Skeletal muscle cell (primary cell): ENCODE measurements at places on chromosomes 4 and X.

- no peak for DNase-seq
Observed at GRCh38 chrX:115562480-115562847, 1.5 kb downstream of the PLS3 start.

DNA sequence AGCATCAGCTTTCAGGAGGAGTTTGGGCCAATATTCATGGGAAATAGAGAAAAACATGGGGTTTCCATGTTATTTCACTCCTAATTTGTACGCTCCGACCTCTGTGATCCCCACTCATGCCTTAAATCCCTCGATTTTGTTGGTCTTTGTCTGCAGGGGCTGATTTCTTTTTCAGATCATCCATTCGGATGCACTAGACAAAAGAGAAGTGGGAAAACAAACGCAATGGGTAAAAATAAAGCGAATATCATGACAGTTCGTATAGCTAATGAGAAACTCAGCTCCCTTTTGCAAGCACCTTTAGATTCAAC, 139.1 kb upstream of the PLAC1 start:
- no peak for DNase-seq

DNA sequence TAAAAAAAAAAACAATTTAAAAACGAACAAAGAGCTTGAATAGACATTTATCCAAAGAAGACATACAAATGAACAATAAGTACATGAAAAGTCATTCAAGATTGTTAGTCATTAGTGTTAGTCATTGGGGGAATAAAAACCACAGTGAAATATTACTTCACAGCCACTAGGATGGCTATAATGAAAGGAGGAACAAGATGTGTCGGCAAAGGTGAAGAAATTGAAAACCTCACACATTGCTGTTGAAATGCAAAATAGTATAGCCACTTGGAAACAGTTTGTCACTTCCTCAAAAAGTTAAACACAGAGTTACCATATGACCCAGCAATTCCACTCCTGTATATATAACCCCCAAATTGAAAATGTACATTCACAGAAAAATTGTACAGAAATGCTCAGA, 45.2 kb upstream of the SLC39A8 start:
- DNase-seq = peak; percentile 27

- no peak for DNase-seq
Observed at GRCh38 chr4:128582427-128582870, 227.1 kb upstream of the JADE1 start.

DNA sequence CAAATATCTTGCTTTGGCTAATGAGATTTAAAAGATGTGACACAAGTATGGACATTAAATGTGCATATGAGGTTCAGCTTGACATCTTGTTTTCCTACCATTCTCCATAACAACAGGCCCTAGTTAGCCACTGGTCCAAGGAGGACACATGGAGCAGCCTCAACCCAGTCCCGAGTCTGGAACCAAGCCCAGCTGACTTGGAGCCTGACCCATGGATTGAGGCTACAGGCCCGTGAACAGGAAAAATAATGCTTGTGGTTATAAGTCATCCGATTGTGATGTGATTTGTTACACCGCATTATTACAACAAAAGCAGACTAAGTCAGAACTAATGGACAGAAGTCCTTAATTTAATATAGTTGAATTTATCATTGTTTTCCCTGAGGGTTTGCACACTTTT, 123.2 kb upstream of the BANK1 start:
- DNase-seq = no peak

GRCh38 chrX:83845397-83845796, 15.5 kb upstream of the CYLC1 start:
- no peak for DNase-seq

DNA sequence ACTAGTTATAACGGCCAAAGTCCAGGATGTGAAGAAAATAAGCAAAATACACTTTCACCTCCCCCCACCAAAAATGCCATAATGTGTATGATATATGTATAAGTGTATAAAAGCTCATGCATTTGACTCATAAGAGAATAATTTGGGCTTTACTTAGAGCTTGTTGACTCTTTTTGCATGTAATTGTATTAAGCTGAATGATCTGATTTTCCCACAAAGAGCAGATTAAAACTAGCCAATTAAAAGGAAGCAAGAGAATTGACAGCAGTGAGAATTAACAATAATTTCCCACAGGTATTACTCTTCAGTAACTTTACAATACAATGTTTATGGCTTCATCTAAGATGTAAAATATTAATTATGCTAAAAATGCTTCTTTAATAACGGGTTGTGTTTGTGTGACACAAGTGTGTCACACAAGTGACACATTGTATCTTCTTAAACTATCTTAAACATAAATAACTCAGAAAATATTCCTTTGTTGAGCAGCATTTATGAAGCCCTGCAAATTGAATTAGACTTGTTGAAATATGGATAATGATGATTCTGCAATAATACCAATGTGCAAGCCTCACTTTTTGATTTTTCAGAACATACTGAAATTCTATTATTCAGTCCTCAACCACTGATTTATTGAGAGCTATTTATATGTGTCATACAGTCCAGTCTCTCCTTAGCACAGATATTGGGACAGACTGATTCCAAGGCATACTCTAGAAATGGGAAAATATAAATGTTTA, 134.5 kb downstream of the SLIT2 start:
- no peak for DNase-seq

- DNase-seq = no peak
Observed at GRCh38 chrX:26606971-26607370, 391.0 kb downstream of the MAGEB5 start.

GRCh38 chr4:143586080-143586479, 72.6 kb downstream of the SMARCA5 start:
- peak; percentile 8 for DNase-seq

GRCh38 chrX:133698298-133698697, 283.0 kb upstream of the GPC4 start:
- DNase-seq = peak; percentile 36

- DNase-seq = no peak
Observed at GRCh38 chr4:144294211-144294610, 153.7 kb upstream of the GYPA start.

DNA sequence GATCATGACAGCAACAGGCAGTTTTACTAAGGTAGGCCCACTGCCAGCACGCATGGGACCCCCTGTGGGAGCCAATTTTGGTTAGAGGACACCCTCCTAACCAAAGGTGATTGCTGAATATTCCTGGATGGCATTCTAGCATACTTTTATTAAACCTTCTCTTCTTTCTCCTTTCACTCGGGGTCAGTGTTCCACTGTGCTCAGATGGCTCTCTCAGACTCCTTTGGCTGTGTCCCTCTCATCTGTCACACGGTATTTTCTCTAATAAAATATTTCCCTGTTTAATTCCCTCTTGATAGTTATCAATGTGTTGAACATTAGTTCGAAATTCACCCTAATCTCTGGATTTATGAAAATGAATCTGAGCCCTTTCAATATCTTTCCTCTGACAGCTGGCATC, 1315.3 kb downstream of the FSTL5 start:
- no peak for DNase-seq

DNA sequence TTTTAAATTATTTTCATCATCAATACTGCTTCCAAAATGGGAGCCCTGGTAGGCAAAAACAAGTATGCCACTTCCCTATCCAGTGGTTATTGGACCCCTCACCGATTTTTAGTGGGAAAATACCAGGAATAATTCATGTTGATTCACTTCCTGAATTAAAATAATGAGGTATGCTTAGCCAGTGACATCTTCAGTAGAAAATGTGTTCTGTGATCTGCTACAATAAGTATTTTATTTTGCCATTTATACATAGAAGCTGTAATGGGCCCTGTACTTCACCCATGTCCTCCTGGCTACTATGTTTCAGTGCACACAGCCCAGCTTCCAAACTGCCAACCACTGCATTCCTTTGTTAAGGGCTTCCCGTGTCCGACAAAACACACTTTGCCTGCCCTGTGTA, 41.0 kb upstream of the KLHL34 start:
- no peak for DNase-seq

DNA sequence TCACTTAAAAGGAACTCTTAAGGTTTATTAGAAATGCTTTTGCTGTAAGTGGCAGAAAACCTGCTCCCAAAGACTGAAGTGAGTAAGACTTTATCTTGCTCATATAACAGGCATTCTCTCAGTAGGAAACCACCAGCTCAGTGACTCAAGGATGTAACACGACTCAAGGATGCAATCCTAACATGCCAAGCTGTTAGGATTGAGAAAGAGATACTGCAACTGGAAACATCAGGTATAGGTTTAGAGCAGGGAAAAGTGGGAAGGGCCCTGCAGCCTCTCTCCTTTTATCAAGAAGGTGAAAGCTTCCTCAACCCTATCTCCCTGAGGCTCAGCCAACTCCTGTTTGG, 11.9 kb upstream of the SLC9A7 start:
- peak; percentile 68 for DNase-seq

- DNase-seq = no peak
Observed at GRCh38 chr4:121736735-121737351, 28.1 kb downstream of the SMIM43 start.

GRCh38 chrX:28223991-28224390, 242.7 kb upstream of the DCAF8L1 start:
- DNase-seq = no peak

- DNase-seq = no peak
Observed at GRCh38 chr4:104591510-104591911, 96.8 kb upstream of the CXXC4 start.

GRCh38 chr4:98659741-98660462, 1.5 kb upstream of the TSPAN5 start:
- no peak for DNase-seq

GRCh38 chr4:118821590-118822293, 14.2 kb downstream of the SEC24D start:
- DNase-seq = no peak

DNA sequence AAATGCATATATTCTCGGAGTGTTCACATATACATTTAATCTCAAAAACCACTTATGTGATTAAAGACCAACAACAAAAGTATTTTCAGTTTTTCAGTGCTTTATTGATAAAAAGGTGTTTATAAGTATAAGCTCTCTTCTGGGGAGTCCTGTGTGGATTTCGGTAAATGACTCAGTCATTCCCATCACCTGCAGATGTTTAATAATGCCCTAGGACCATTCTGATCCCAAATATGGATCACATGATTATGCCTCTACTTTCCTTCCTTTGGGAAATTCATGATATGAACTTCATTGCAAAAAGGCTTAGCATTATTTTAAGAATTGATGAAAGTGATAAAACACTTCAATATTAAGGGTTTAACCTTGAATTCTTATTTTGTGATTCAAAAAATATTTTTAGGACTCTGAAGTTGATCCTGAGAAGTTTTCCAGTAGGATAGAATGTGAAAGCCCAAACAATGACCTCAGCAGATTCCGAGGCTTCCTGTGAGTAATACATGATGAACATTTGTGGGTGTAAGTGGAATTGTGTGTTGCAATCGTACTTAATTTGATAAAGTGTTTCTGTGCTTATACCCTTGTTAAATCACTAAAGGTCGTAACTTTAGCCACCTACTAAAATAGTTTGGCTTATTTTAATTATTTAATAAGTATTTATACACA, 40.2 kb downstream of the ATP10D start:
- DNase-seq = peak; percentile 82

DNA sequence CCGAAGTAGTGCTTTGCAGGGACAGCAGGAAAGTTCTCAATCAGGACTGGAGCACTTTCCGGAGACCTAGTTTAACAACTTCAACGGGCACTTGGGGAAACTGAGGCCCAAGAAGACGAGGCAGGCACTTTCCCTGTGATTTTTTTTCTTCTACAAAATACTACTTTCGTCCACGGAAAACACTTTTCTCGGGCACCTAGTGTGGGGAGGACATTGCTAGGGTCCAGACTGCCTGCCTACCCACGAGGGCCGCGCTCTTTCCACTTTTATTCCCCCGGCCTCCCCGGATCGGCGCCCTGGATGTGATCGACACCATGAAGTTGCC, 125.4 kb upstream of the CXorf66 start:
- DNase-seq = no peak

DNA sequence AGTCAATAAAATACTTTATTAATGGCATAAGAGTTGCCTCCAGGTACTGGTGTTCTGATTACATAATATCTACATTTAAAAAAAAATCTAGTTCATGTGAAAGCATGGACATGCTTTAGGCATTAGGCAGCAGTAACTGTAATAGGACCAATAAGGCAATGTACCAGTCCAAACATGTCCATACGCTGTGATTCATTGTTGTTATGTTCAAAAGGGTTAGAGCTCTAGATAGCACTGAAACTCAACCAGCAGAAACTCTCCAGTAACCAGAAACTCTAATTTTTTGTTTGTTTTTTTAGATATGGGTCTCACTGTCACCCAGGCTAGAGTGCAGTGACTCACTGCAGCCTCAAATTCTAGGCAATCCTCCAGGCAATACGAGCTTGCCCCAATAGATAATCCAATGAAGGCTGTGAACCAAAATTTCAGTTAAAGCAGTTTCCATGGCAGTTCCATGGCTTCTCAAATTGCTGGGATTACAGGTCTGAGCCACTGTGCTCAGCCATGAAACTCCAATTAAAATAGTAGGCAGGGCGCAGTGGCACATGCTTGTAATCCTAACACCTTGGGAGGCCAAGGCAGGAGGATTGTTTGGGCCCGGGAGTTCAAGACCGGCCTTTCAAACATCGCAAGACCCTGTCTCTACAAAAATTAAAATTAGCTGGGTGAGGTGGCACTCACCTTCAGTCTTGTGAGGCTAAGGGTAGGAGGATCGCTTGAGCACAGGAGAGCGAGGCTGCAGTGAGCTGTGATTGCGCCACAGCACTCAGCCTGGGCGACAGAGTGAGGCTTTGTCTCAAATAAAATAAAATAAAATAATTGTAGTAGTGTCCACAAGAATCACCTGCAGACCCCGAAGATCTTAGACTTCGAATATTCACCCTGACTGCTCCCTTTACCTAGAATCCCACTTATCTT, 36.3 kb downstream of the MGARP start:
- DNase-seq = peak; percentile 95

GRCh38 chrX:46653482-46653881, 79.9 kb downstream of the CHST7 start:
- DNase-seq = no peak

DNA sequence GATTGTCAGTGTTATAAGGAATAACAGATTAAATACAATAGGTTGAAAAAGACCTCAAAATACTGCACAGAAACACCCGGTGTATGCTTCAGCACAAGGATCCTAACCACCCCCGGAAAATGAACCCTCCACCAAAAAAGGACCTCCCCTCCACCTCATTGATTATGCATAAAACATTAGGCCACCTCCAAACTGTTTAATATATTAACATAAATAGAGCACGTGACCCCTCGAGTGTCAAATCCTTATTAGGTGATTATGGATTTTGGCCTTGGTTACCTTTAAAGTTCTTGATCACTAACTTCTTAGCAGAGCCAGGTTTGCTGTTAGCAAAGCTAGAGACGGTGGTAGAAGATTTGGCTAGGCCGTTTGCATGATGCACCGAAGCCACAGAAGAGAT, 958 bp downstream of the CUL4B start:
- DNase-seq = no peak

- no peak for DNase-seq
Observed at GRCh38 chr4:8117278-8117682, 41.3 kb downstream of the ABLIM2 start.

DNA sequence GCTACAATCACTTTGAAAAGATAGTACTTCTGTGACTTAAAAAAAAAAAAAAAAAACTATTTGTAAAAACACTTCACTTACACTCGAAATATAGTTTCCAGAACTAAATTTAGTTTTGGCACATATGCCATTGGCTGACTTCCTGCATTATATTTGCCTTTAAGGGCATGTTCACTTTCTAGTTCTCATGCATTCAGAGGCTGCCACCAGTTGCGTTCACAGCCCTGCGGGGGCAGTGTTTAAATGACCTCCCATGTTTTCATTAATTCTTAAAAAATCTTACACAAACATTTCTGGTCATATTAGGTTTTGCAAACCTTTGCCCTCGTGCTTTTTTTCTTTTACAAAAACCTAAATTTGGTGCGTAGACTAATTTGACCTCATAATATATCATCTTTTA, 12.4 kb upstream of the ARHGAP6 start:
- DNase-seq = no peak

- DNase-seq = no peak
Observed at GRCh38 chr4:92433272-92433758, 129.5 kb downstream of the GRID2 start.
